ENCODE measurements at places on chromosomes 16 and 17. TPM values are rescaled to one million over a fixed set of nuclear protein-coding genes. Genes with fewer than 3 reads are reported as not detected.
A peak's percentile ranks its signal among the peaks of the same experiment; 100 is the strongest.

Gene MYH11
- total RNA-seq, result 1.7 TPM

Gene KREMEN2
- total RNA-seq, result 7.5 TPM

Gene SEPTIN1
- 0.48 TPM for total RNA-seq

Gene CENPT
- 67.3 TPM for total RNA-seq

Gene ARL6IP1
- total RNA-seq, result 114 TPM

Gene PIRT
- total RNA-seq, result not detected

Gene CTRB2
- total RNA-seq, result 0.43 TPM

Gene RTN4RL1
- 0.77 TPM for total RNA-seq

Gene IKZF3
- 0.34 TPM for total RNA-seq

DNA sequence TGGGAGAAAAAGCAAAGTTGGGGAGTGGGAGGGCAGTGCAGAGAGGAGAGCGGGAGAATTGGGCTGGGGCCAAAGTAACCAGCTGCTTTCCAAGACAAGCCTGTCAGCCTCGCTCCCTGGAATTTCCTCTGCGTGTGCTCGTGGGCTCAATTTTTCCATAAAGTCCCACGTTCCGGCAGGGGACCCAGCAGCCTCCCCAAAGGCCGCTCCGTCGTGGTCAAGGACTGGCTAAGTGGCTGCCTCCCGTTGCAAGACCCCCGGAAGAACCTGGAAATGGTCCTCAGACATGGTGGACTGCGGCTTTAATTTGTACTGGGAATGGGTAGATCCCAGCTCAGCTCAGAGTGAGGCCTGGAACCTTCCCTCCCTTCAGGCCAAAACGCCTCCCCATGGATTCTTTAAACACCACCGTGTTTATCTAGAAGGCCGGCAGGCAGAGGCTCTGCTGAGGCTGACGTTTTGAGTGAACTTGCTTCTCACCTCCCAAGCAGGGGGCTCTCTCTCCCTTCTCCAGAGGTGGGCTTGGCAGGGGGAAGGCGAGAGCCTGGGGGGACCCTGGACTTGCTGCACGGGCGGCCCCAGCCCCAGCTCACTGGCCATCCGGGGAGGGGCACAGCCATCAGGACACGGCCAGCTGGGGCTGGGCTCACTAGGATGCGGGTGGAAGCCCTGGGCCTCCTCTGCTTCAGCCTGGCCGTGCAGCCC, 190.0 kb downstream of the C16orf95 start:
- DNase-seq, result peak; percentile 59

GRCh38 chr17:30379303-30379902, 676 bp downstream of the CPD start:
- DNase-seq, result no peak

- peak; percentile 16 for DNase-seq
Measured at GRCh38 chr17:29292992-29293889, 707 bp downstream of the NUFIP2 start.

DNA sequence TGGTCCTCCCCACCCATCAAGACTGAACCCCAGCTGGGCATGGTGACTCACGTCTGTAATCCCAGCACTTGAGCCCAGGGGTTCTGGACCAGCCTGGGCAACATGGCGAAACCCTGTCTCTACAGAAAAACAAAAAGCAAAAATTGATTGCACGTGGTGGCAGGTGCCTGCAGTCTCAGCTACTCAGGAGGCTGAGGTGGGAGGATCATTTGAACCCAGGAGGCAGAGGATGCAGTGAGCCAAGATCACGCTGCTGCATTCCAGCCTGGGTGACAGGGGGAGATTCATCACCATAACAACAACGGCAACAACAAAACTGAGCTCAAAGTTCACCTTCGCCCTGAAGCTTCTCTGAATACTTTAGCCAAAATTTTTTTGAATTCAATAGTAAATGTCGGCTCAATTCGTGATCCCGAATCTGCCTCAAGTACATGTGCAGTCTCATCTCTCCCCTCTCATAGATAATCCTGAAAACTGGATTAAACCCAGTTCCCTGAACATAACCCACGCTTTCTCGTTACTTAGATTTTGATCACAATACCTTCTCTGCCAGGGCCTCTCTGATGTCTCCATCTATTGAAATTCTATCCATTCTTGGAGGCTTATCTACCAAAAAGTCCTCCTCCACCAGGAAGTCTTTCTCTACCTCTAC, 13.5 kb upstream of the MYH10 start:
- no peak for DNase-seq

DNA sequence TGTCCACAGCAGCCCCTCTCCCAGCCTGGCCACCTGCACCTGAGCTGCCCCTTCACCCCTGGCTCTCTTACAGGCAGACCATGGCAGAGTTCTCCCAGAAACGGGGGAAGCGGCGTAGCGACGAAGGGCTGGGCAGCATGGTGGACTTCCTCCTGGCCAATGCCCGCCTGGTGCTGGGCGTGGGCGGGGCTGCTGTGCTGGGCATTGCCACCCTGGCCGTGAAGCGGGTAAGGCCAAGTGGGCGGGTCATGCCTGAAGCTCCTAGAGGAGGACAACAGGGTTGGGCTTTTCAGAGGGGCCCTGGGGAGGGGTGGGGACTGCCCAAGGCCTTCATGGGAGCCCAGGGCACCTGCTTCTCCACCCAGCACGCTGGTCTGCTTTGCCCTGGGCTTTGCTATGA, 2.2 kb downstream of the MIEF2 start:
- no peak for DNase-seq

DNA sequence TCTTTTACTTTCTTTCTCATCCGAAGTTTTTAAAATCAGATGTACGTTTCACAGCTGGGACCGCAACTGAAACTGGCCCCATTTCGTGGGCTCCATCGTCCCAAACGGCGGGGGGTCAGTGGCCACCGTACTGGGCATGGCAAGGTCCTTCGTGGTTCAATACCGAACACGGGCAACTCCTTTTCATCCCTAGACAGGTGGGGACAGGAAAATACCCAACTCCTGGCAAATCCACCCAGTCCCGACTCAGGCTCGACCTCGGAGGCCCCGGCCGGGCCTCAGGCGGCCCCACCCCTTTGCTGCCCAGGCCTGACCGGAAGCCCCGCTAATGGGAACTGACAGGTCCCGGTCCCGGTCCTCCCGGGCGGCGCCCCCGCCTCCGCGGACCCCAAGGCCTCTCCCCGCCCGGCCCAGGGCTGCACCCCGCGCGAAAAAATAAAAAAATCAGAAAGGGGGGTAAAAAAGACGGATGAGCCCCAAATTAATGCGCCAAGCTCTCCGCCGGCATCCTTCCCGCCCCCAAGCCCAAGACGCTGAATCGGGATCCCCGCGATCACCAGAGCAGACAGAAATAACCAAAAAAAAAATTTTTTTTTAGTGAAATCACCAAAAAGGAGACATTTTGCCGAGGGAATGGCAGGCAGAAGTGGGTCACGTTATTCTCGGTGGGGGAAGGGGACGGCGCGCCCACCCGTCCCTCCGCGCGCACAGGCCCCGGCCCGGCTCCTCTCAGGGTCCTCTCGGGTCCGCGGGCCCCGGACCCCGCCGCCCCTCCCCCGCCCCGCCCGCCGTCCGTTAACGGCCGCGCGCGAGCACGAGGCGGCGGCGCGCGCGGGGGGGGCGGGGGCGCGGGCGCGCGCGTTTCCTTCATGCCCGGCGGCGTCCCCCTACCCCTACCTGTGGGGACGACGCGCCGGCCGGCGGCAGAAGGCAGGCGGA, 562 bp downstream of the ZC3H7A start:
- DNase-seq, result no peak

DNA sequence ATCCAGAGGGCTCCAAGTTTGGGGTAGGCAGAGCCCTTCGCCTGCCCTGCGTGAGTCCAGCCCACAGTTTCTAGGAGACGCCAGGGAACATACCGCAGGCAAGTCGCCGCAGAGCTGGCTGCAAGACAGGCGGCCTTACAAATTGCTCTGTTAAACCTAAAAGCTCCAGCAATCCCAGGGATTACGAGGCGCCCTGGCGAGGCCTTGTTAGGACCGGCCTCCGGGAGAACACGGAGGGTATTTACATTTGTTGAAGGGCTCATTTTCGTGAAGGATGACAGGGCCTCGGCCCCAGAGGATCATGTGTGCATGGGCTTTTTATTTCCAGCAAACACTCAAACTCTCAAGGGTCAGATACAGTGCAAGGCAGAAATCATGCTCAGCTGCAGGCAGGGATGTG, 77.6 kb upstream of the FOXF1 start:
- DNase-seq, result no peak

GRCh38 chr17:46158323-46159296, 34.6 kb downstream of the KANSL1 start:
- DNase-seq, result no peak

- DNase-seq, result no peak
Measured at GRCh38 chr16:87554754-87555427, 47.4 kb upstream of the JPH3 start.

GRCh38 chr16:10584981-10585438, 4.6 kb upstream of the EMP2 start:
- peak; percentile 67 for DNase-seq

DNA sequence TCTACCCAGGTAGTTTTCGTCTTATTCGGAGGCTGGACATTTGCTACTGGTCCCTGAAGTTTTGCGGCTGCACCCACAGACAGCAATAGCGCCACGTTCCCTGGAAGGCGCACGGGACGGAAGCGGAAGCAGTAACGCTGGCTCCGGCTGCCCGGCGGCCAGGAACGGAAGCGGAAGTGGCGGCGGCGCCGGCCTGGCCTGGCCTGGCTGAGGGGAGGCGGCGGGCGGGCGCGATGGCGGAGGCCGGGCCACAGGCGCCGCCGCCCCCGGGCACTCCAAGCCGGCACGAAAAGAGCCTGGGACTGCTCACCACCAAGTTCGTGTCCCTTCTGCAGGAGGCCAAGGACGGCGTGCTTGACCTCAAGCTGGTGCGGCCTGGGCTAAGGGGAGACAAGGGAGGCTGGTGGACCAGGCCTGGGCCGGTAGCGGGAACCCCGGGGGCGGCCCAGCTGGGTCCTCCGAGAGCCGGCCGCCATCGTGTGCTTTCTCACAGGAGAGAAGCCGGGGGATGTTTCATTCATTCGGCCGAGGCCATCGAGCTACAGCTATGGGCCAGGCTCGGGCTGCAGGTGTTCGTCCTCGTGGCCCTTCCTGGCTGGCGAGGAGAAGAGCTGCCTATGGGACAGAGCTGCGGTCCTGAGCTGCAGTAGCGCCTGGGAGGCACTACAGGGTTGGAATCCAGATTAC, at the start of gene E2F4:
Gene E2F4, plus strand, starts transcription at position 161 of the 687 bp plus-strand sequence. Its CDS starts 73 bp downstream, at position 234.
- DNase-seq, result peak; percentile 85

DNA sequence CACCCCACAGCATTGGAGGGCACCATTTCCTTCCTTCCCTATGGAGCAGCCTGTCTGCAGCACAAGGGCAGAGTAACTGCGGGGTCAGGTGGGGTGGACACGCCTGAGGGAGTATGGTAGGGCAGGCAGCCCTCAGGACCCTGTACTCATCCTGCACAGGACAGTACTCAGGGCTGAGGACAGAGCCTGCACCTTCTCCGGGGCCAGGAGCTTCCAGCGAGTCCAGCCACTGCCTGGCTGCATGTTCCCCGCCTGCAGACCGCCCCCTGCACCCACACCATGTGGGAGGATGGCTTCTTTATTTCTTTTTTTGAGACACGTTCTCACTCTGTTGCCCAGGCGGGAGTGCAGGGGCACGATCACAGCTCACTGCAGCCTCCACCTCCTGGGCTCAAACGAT, 47.6 kb upstream of the CDC42EP4 start:
- DNase-seq, result no peak

DNA sequence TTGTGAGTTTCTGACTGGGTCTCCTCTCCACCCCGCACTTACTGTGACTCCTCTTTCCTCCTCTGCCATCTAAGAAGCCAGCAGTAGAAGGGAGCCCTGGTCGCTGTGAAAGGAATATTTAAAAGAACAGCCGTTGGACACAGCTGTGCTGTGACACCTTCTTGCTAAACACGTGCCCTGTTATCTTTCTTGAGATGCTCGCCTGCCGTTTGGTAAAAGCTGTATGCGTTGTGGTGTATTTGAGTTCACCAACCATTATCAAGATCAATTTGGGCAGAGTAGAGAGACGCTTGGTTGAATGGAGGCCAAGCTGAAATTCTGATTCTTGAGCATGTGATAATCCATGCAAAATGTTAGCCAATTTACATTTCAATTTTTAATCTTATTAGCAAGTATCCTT, 3.8 kb downstream of the GID4 start:
- DNase-seq, result no peak

GRCh38 chr17:50304781-50305404, 30.6 kb downstream of the TMEM92 start:
- DNase-seq, result peak; percentile 39

GRCh38 chr17:43967251-43967875, 13.6 kb upstream of the PYY start:
- DNase-seq, result no peak

- peak; percentile 62 for DNase-seq
Measured at GRCh38 chr16:4477966-4478365, 1.8 kb downstream of the HMOX2 start.

DNA sequence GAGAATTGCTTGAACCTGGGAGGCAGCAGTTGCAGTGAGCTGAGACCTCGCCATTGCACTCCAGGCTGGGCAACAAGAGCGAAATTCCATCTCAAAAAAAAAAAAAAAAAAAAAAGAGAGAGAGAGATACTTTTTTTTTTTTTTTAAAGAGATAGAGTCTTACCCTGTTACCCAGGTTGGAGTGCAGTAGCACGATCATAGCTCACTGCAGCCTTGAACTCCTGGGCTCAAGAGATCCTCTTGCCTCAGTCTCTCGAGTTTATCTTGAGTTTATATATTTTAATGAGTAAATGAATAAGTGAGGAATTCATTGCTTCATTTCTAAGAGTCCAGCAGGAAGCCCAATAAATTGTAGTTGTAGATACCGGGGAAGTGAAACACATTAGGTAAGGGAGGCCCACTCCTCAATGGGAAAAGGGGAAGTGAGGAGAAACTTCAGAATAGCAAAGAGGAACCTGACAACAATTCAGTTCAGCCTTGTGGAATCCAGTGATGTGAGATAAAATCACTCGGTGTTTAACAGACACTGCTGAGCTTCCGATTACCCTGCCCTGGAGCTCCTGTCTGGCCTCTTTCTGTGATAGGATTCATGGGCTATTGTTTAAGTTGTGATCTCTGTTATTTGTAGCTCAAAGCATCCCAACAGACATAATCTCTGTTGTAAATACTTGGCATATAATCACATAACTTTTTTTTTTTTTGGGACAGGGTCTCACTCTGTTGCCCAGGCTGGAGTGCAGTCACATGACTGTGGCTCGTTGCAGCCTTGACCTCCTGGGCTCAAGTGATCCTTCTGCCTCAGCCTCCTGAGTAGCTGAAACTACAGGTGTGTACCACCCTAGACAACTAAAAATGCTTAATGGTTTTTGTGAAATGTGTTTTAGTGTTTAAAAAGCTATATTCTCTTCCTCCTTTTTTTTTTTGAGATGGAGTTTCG, 15.8 kb upstream of the ITGAM start:
- DNase-seq, result no peak

DNA sequence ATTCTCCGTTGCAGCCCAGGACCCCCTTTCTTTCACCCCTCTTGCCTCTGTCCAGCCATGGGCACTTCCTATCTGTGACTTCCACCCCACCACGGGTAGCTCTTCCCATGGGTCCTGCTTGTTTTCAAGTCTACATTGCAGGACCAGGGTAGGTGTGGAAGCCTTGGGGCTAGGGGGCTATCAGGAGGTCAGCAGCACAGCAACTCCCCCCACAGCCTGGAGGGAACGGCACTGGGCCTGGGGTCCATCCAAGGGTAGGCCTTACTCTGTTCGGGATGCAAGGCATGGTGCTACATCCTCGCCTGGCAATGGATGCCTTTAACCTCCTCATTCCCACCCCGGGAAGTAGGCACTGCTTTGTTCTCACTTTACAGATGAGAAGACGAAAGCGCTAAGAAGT, 109.3 kb downstream of the IRX5 start:
- no peak for DNase-seq

Measured in astrocyte (in vitro differentiated cells and primary cell).